Thoracic aorta (tissue), 2 donors: ENCODE measurements at places on chromosomes 16 and 17.

DNA sequence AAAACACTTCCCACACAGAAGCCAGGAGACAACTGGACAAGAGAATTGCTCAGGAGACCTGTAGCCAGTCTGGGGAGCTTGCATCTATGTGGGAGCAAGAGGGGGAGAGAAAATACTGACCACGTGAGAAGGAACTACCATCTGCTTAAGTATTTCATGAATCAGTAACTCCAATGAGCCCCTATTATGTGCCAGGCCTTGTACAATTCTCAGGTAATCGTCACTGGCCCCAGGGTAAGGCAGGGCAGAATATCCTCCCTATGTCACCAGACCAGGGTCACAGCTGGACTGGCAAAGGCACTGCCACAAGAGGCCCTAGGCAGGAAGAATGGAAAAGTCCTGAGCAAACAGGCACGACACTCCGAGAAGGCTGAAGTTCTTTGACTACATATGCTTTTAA is 25.9 kb downstream of the USP7 start:
- H3K36me3 ChIP-seq, result no peaks in the 10 kb centered on the region
- no peaks in the 10 kb centered on the region for H3K27me3 ChIP-seq
- peaks cover 11% of the 10 kb centered on the region for H3K4me1 ChIP-seq
- H3K4me3 ChIP-seq, result no peak overlapping the region
- H3K27ac ChIP-seq, result no peak overlapping the region

DNA sequence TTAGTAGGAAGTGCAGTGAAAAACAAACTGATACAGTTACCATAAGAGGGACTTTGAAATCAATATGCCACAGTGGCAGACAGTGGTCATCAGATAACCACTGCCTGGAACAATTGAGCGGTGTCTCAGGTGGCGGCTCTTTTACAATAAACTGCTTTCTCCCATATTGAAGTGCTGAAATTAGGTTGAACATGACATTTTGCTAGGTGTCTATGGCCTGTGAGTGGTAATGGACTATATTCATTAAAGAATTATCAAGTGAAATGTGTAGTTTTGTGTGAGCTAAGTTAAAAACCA is 214.7 kb downstream of the RPTOR start:
- no peak overlapping the region for H3K4me3 ChIP-seq
- no peaks in the 10 kb centered on the region for H3K27me3 ChIP-seq
- no peak overlapping the region for H3K27ac ChIP-seq
- no peaks in the 10 kb centered on the region for H3K36me3 ChIP-seq

GRCh38 chr17:30253312-30253711 is 17.8 kb upstream of the SLC6A4 start:
- H3K27me3 ChIP-seq, result no peaks in the 10 kb centered on the region
- H3K36me3 ChIP-seq, result peaks cover 5% of the 10 kb centered on the region
- no peak overlapping the region for H3K4me3 ChIP-seq
- H3K27ac ChIP-seq, result no peak overlapping the region

GRCh38 chr17:34663714-34664113 is 84.3 kb downstream of the TMEM132E start:
- H3K27me3 ChIP-seq, result no peaks in the 10 kb centered on the region
- no peak for DNase-seq
- no peaks in the 10 kb centered on the region for H3K4me1 ChIP-seq
- no peaks in the 10 kb centered on the region for H3K36me3 ChIP-seq
- no peak overlapping the region for H3K4me3 ChIP-seq

- peaks cover 37% of the 10 kb centered on the region for H3K4me1 ChIP-seq
- H3K36me3 ChIP-seq, result peaks cover 62% of the 10 kb centered on the region
- no peaks in the 10 kb centered on the region for H3K27me3 ChIP-seq
- no peak overlapping the region for H3K4me3 ChIP-seq
- DNase-seq, result no peak
Observed at GRCh38 chr17:75846692-75847613, 2.7 kb upstream of the UNC13D start.

GRCh38 chr17:47719411-47720152 is 13.5 kb upstream of the TBX21 start:
- no peak overlapping the region for H3K4me3 ChIP-seq
- peaks cover 8% of the 10 kb centered on the region for H3K27me3 ChIP-seq
- DNase-seq, result no peak
- no peak overlapping the region for H3K27ac ChIP-seq
- peaks cover 11% of the 10 kb centered on the region for H3K4me1 ChIP-seq

- H3K4me1 ChIP-seq, result peaks cover 12% of the 10 kb centered on the region
- no peaks in the 10 kb centered on the region for H3K36me3 ChIP-seq
- no peaks in the 10 kb centered on the region for H3K27me3 ChIP-seq
- H3K4me3 ChIP-seq, result no peak overlapping the region
Observed at GRCh38 chr17:4342535-4342934, 23.9 kb downstream of the UBE2G1 start.

DNA sequence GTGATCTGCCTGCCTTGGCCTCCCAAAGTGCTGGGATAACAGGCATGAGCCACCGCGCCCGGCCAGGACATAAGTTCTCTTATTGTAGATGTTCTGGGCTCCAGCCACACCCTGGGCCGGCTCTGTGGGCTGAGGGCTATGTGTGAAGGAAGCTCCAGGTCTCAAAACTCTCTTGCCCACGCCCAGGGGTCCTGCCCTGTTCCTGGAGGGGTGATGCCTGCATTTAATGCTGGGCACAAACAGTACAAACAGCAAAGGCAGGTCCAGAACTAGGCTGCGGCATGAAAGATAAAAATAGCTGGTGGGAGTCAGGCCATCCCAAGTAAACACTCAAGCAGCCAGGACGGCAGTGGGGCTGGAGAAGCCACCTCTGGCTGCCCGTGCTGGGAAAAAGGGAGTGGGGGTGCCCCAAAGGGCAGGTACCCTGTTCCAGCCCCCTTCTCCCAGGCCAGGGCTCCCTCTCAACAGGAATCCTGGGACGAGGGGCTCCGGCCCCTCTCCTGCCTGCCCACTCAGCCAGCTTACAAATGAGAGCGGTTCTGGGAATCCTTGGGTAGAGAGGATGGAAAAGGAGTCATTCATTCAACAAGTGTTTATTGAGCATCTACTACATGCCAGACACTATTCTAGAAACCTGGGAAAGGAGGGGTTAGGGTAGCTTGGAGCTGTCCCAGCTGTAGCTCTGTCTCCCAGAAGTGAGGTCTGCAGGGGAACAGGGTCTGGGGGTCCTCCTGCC is 4.6 kb downstream of the TRIM47 start:
- no peak for DNase-seq
- no peaks in the 10 kb centered on the region for H3K27me3 ChIP-seq
- H3K4me3 ChIP-seq, result peak overlapping the region; percentile 57
- H3K27ac ChIP-seq, result peak overlapping the region; percentile 99
- peaks cover 7% of the 10 kb centered on the region for H3K36me3 ChIP-seq

DNA sequence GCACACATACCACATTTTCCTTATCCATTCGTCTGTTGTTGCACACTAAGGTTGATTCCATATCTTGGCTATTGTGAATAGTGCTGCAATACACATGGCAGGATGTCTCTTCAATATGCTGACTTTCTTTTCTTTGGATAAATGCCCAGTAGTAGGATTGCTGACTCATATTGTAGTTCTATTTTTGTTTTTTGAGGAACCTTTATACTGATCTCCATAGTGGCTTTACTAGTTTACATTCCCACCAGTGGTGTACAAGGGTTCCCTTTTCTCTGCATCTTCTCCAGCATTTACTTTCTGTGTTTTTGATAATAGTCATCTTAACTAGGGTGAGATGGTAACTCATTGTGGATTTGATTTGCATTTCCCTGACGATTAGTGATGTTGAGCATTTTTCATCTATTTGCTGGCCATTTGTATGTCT is 118.1 kb downstream of the STXBP4 start:
- no peaks in the 10 kb centered on the region for H3K4me1 ChIP-seq
- H3K27me3 ChIP-seq, result no peaks in the 10 kb centered on the region
- DNase-seq, result no peak
- no peak overlapping the region for H3K27ac ChIP-seq
- H3K36me3 ChIP-seq, result peaks cover 2% of the 10 kb centered on the region

DNA sequence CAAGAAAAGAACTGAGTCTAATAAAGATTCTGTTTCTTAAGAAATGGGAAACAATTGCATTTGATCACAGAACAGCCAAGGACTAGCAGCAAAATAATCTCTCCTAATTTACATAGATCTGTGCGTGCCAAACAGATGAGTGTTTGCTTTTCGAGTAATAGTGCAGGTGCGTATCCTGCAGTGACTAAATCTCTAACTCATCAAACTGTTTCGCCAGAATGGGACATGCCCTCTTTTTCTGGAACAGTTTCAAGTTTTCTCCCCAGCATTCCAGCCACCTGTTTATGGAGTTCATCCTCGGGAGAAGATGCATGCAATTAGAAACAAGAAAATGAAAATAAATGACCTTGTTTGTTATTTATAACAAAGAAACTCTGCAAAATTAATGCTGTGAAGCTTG is 5.7 kb upstream of the TOX3 start:
- no peaks in the 10 kb centered on the region for H3K4me1 ChIP-seq
- no peaks in the 10 kb centered on the region for H3K36me3 ChIP-seq
- no peaks in the 10 kb centered on the region for H3K27me3 ChIP-seq
- no peak for DNase-seq

- H3K27ac ChIP-seq, result no peak overlapping the region
- H3K4me1 ChIP-seq, result no peaks in the 10 kb centered on the region
- no peak overlapping the region for H3K4me3 ChIP-seq
- no peak for DNase-seq
- no peaks in the 10 kb centered on the region for H3K36me3 ChIP-seq
Observed at GRCh38 chr17:55120651-55121050, 144.1 kb upstream of the HLF start.

DNA sequence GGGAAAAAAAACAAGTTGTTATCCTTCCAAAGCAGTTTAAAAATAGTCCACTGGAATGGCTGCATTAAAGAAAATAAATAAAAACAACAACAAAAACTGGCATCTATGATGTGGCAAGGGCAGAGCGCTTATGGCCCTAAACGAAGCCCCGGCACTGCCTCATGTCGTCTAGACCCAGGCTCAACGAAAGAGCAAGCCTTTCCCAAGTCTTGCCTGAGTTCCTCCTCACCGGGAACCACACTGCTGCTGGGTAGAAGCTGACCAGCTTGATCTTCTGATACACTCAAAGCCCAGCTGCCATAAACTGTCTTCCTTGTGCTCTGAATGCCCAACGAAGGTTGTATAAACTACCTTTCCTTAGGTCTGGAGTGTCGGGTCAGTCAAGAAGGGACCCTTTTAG is 37.0 kb downstream of the NDEL1 start:
- H3K27me3 ChIP-seq, result no peaks in the 10 kb centered on the region
- peaks cover 35% of the 10 kb centered on the region for H3K36me3 ChIP-seq
- peaks cover 28% of the 10 kb centered on the region for H3K4me1 ChIP-seq
- no peak for DNase-seq

- no peaks in the 10 kb centered on the region for H3K36me3 ChIP-seq
- peak overlapping the region; percentile 78 for H3K27ac ChIP-seq
- H3K4me3 ChIP-seq, result no peak overlapping the region
- H3K27me3 ChIP-seq, result no peaks in the 10 kb centered on the region
- H3K4me1 ChIP-seq, result peaks cover 15% of the 10 kb centered on the region
Observed at GRCh38 chr16:70634861-70635260, 11.5 kb upstream of the IL34 start.

DNA sequence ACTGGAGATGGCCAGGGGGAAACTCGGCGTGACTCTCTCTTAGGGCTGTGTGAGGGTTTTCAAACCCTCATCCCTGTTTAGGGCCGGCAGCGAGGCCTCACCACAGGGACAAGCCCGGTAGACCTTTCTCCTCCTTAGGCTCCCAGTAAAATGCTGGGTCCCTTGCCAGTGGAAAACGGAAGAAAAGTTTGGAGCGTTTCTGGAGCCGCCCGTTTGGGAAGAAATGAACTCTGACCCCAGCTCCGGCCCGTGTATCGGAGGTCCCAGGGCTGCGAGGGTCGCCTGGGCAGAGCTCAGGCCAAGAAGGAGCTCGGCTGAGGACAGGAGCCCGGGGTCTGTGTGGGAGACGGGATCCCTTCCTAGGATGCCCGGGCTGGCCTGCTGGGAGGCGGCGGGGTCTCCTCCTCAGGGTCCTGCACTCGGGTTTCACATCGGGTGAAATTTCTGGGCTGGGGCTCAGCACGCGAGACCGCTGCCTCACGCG is 23.2 kb downstream of the ZNF213 start:
- H3K27ac ChIP-seq, result peak overlapping the region; percentile 77
- no peaks in the 10 kb centered on the region for H3K36me3 ChIP-seq
- DNase-seq, result no peak
- H3K4me3 ChIP-seq, result peak overlapping the region; percentile 85
- no peaks in the 10 kb centered on the region for H3K27me3 ChIP-seq
- H3K4me1 ChIP-seq, result no peaks in the 10 kb centered on the region

- H3K36me3 ChIP-seq, result no peaks in the 10 kb centered on the region
- H3K27me3 ChIP-seq, result no peaks in the 10 kb centered on the region
- no peak overlapping the region for H3K27ac ChIP-seq
- H3K4me1 ChIP-seq, result peaks cover 14% of the 10 kb centered on the region
Observed at GRCh38 chr16:78628461-78629045, 529.1 kb downstream of the WWOX start.

- H3K4me3 ChIP-seq, result no peak overlapping the region
- no peaks in the 10 kb centered on the region for H3K4me1 ChIP-seq
- no peak for DNase-seq
- H3K27me3 ChIP-seq, result no peaks in the 10 kb centered on the region
Observed at GRCh38 chr16:71754652-71755051, 30.2 kb upstream of the PHLPP2 start.

DNA sequence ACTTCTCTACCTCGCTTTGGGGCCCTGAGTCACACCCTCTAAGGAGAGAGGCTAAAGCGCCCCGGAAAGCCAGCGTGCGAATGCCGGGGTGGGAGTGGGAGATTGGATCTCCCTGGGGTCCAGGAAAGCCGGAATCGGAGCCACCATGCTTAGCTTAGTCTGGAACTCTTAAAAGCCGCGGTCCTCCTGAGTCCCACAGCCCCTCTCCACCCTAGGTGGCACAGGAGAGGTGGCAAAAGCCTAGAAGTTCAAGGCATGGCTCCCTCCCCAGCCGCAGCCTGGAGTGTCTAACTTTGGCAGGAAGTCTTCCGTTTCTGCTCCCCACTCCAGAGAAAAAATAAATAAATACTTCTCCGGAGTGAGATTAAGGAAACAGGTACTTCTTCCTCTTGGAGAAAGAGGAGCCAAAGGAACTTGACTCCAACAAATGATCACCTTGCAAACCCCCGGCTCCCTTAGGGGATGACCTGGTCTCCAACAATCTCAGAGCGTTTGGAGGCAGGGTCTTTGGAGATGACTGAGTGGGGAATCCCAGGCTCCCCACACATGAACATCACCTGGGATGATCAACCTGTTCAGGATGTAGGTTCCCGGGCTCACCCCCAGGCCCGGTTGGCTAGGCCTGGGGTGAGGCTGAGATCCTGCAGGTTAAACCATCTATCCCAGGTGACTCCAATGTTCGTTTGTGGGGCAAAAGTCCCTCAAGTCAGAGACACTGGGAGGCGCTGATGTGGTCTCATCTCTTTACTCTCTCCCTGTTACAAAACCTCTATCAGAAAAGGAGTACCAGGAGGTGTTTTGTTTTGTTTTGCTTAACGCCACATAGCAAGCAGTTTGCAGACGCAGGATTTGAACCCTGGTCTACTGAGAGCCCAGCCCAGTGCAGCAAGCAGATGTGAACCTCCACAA is 2.9 kb downstream of the CIITA start:
- peak overlapping the region; percentile 80 for H3K4me3 ChIP-seq
- H3K4me1 ChIP-seq, result peaks cover 6% of the 10 kb centered on the region
- no peaks in the 10 kb centered on the region for H3K36me3 ChIP-seq
- DNase-seq, result no peak
- H3K27ac ChIP-seq, result peak overlapping the region; percentile 6
- no peaks in the 10 kb centered on the region for H3K27me3 ChIP-seq
